Tibial nerve (tissue), 4 donors: ENCODE measurements at places on chromosomes 1 and 21. TPM values are rescaled to one million over a fixed set of nuclear protein-coding genes. Genes with fewer than 3 reads are reported as not detected.

GRCh38 chr1:66247415-66248208 lies 286.3 kb upstream of the SGIP1 start:
- DNase-seq, result no peak

GRCh38 chr1:30379684-30380624 lies 343.4 kb downstream of the MATN1 start:
- DNase-seq, result peak; percentile 90

- no peak for DNase-seq
These were observed 11.1 kb upstream of the ARHGEF2 start for GRCh38 chr1:155989242-155990004.

MECR gene
- 21.6 TPM for total RNA-seq

CPT2 gene
- total RNA-seq, result 23.4 TPM

GRCh38 chr1:17826165-17826488 lies 71.0 kb downstream of the ACTL8 start:
- peak; percentile 25 for DNase-seq

EXTL2 gene
- total RNA-seq, result 17.5 TPM

GRCh38 chr1:217136895-217137205 lies 413.6 kb upstream of the ESRRG start:
- no peak for DNase-seq

DNA sequence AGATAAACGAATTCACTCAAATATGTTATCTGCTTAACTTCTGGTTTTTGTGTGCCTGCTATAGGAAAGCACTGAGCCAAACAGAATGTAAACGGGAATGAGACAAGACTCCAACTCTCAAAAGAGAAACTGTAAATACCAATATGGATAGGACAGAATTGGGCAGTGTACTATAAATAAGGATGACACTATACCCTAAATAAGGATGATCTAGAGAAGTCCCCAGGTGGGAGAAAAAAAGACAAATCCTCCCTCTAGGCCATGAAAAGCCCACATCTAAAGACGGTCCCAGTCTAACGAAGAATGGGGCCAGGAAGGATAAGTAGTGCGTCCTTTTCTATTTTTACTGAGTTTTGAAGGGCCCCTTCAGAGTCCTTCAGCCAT lies 1.5 kb upstream of the GABPB2 start:
- DNase-seq, result no peak

TFF1 gene
- not detected for total RNA-seq

PGBD5 gene
- total RNA-seq, result 5.1 TPM

ALG14 gene
- 1.6 TPM for total RNA-seq

OR2L5 gene
- total RNA-seq, result not detected

OR10Z1 gene
- total RNA-seq, result not detected

DNA sequence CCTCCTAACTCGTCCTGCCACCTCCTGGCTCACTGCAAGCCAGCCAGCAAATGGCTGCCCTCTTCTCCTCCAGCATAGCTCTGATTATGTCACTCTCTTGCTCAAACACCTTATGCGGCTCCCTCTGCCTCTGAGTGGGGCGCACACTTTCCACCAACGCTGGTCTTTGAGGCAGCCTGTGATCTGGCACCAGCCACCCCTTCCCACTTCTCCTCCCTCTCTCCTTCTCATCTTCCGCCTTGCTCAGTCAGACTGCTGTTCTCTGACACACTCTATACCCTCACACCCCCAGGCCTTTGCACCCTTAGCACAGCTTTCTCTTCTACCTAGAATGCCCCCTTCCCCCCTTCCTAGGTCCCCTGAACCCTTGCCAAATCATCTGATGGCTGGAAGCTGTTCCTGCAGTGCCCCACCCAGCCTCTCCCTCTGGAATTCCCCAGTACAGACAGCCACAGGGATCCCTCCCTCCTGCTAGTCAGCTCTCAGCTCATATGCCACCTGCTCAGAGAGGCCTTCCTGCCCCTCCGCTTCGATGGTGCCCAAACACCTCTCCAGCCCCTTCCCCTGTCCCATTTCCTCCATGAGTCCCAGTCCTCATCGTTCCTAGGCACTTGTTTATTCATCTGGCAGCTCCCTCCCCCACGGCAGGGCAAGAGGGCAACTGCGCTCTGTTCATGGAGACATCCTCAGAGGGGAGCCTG lies 21.7 kb upstream of the PEF1 start:
- DNase-seq, result peak; percentile 21

- DNase-seq, result no peak
These were observed 21.4 kb downstream of the STUM start for GRCh38 chr1:226569879-226570547.
